Stimulated activated CD4-positive, alpha-beta T cell treated with anti-CD3 and anti-CD28 coated beads, Interleukin-15, amount 100 ng/mL, for 24 hours (primary cell): ENCODE measurements at places on chromosomes 16 and 17.

DNA sequence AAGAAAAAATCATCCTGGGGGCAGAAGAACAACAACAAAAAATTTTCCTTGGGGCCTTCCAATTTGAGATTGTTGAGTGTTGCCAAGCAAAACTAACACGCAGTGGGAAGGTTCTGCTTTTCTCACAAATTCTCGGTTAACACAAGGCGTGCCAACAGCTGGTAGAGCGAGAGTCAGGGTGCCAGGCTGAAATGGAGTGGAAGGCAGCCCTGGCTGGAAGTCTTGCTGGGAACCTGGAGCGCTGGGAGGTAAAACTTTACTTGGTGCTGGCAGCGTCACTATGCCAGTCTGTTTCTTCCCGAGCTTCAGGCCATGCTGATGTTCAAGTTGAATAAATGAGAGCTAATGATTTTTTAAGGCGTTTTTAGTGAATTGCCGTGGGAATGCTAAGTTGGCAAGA is 189.4 kb downstream of the WWOX start:
- DNase-seq = no peak

GRCh38 chr16:35506898-35507194 is 2047.4 kb downstream of the TP53TG3F start:
- no peak for DNase-seq

- no peak for DNase-seq
Observed at GRCh38 chr16:72976438-72977064, 71.4 kb downstream of the ZFHX3 start.

- DNase-seq = no peak
Observed at GRCh38 chr16:84486551-84487235, 17.8 kb downstream of the MEAK7 start.

- DNase-seq = no peak
Observed at GRCh38 chr16:445566-445965, 20.1 kb downstream of the RAB11FIP3 start.

GRCh38 chr16:21101631-21102420 is 48.8 kb downstream of the DNAH3 start:
- DNase-seq = peak; percentile 40

DNA sequence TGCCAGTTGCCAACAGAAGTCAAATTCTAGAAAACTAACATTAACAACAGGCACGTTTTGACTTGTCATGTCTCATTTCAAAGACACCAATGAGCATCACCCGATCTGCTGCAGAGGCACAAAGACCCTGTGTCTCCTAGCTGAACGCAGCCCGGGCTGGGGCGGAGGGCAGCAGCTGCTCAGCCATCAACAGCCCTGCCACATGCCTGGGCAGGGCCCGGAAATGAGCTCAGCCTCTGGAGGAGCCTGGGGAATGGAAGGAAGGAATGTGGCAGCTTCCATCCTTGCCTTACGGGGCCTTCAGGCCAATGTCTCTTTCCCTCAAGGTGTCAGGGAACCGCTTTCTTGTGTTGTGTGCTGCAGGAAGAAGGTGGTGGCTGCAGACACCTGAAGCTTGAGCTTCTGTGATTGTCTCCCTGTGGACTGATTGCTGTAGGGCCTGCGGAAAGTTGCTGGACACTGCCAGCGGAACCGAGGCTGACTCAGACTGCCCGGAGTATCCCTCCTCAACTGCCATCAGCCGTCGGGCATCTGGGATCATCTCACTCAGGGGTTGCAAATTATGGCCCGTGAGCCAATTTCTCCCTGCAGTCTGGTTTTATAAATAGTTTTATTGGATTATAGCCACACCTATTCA is 7.3 kb downstream of the CDH13 start:
- no peak for DNase-seq

GRCh38 chr17:2400474-2400866 is 390 bp downstream of the MNT start:
- DNase-seq = peak; percentile 78

GRCh38 chr16:52757746-52758472 is 211.0 kb upstream of the TOX3 start:
- DNase-seq = no peak

GRCh38 chr16:635573-636205 is 416 bp downstream of the METTL26 start:
- peak; percentile 43 for DNase-seq

GRCh38 chr17:49996121-49996494 is 1.1 kb upstream of the DLX3 start:
- no peak for DNase-seq

- no peak for DNase-seq
Observed at GRCh38 chr17:27475981-27476895, 20.0 kb downstream of the KSR1 start.

GRCh38 chr16:11557801-11558200 is 28.9 kb downstream of the LITAF start:
- no peak for DNase-seq

- DNase-seq = no peak
Observed at GRCh38 chr16:77977339-77977738, 45.0 kb upstream of the CLEC3A start.

GRCh38 chr17:41687828-41688640 is 651 bp upstream of the EIF1 start:
- DNase-seq = peak; percentile 72

DNA sequence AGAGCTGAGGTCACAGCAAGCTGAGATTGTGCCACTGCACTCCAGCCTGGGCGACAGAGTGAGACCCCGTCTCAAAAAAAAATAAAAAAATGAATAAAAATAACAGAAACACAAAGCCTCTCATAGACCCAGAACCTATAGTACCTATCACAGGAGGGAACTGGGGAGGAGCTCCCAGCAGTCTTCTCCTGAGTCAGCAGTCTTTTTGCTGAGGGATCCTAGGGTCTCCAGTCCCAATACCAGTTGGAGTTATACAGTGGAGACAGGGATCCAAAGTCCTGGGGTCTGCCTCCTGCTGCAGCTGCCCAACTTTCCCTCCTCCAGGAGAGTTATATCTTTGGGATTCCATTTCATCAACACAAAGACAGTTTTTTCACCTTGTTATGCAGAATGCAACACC is 3.7 kb upstream of the TMUB2 start:
- no peak for DNase-seq

DNA sequence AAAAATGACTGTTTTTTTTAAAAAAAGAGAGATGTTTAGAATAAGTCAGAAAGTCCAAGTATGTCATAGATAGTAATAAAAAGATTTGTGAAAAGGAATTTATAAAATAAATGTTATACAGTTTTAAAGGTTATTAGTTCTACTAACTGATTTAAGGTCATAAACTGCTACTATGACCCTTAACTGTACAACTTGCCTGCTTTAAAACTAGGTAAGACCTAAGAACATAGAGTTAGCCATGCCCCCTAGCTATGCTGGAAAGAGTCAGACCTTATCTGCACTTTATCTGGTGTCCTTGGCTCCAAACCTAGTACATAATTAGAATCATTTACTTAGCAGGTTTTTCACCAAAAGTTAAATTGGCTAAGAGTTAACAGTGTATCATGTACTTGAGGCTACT is 23.5 kb upstream of the SLC6A2 start:
- DNase-seq = no peak

DNA sequence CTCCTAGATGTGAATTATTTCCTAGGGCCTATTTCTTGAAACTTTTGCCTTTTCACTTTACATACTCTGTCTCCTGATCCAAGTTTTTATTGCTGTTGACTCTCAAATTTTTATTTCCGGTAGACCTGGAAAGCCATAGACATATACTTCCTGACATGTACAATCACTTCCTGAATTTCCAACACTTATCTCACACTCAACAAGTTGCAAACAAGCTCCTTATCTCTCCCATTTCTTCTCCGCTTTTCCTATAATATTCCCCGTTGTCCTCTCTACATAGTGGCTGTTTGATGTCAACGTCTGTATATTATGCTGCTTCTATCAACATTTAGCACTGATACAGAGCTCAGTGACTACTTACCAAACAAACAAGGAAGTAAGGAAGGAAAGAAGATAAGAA is 59.3 kb downstream of the IKZF3 start:
- DNase-seq = no peak
